ENCODE measurements at places on chromosomes 11 and 22. TPM values are rescaled to one million over a fixed set of nuclear protein-coding genes. Genes with fewer than 3 reads are reported as not detected.

The OOSP4A gene
- not detected for total RNA-seq

The GLB1L3 gene
- total RNA-seq = not detected

The TIMP3 gene
- 45.9 TPM for total RNA-seq

The KRTAP5-8 gene
- not detected for total RNA-seq

The PNPLA3 gene
- 11.8 TPM for total RNA-seq

The MS4A4A gene
- 50.9 TPM for total RNA-seq

The ARL14EP gene
- 20.6 TPM for total RNA-seq

- DNase-seq = no peak
Observed at GRCh38 chr11:30496935-30497334, 89.2 kb downstream of the MPPED2 start.

DNA sequence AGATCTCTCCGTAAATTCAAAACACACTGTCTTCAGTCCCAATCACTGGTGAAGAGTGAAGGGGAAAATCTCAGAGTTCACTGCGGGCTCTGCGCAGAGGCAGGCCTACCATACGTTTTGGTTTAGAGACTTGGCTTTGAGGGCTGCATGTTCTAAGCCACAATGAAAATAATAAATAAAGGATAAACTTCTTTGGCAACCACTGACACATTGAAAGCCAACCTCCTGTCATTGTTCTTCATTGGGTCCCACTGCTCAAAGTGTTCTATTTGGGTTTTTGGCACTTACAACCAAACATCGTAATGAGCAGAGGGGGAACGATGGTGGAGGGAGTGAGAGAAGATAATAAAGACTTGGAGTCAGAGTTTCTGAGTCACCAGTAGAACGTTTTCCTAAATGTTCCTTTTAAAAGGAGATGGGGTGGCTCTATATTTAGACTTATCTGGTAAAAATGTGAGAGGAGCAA, 472.9 kb downstream of the SOX6 start:
- DNase-seq = no peak

DNA sequence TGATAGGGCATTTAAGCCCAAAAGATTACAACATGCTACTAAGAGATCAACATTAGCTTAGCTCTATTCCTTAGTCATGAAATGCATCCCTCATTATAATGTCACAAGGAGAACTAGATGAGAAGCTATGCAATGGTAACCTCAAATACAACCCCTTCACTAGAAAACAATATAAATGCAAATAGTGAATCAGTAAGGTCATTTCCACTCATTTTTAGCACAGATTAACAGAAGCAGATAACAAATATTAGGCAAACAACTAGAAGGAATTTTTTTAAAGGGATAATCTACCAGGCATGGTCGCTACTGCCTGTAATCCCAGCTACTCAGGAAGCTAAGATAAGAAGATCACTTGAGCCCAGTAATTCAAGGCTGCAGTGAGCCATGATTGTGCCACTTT, 28.2 kb downstream of the SIK3 start:
- peak; percentile 49 for DNase-seq

DNA sequence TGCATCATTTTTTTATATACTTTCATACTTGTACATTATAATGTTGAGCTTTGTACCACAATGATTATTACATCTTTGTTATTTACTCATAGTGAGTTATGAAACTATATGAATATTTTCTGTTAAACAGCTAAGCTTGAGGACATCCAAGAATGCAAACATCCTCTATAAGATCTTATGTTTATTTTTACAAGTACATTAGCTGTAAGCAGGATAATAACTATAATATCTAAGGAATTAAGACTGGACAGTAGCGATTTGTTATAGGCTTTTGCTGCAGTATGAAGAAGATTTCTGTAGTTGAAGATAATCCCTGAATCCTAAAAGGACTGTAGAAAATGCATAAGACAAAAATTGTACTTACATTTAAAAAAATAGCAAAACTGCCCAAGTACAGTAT, 176.0 kb downstream of the METTL15 start:
- DNase-seq = no peak

GRCh38 chr11:72665911-72666472, 8.2 kb downstream of the PDE2A start:
- DNase-seq = no peak

DNA sequence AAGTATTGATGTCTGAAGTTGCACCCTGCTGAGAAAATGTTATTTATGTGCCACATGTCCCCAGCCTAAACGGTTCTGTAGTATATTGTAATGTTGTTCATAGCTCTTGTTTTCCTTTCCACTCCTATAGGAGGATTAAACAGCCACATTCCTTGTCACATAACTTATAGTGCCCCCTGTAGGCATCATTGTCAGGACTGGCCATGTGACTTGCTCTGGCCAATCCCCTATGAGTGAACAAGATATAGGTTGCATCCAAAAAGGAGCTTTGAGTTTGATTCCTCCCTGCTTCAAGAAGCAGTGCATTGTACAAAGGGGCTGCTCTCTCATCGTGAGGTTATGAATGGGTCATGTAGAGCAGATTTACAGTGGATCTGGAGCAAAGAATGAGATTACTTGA, 717.6 kb upstream of the ANO5 start:
- DNase-seq = no peak

DNA sequence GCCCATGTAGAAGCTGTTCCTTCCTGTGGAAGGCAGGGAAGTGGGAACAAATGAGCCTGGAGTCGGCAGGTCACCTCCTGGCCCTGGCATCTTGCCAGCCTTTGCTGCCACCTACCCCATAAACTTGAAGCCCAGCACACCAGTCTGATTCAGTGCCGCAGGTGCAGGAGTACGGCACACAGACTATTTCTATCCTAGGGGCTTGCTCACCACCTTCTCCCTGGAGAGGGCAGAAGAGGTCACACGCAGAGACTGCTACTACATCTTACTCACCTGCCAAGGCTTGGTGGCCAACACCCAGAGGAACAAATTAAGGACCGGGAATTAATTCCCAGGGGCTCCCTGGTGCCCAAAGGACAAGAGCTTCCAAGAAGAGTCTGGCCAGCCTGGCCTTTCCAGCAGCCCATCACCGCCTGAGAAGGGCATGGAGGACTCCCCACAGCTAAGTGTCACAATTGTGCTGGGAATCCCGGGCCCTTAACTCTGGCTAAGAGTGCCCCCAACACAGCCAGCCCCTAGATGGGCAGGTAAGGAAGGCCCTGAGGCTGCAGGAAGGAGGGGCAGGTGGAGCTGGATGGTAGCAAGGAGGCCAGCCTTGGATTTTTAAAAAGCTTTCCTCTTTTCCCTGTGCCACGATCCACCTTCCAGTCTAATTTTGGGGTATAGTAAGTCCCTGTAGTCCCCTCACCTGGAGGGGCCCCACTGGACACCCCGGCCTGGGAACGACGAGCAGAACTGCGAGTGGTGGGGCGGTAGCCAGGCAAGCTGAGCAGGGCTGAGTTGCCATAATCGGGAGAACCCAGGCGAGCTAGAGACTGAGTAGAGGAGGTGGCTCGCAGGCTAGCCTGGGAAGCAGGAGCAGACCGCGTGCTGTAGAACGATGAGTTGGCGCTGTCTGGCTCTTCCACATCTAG, 6.9 kb downstream of the IL18BP start:
- no peak for DNase-seq

GRCh38 chr11:45093761-45094455, 52.5 kb upstream of the PRDM11 start:
- DNase-seq = no peak

DNA sequence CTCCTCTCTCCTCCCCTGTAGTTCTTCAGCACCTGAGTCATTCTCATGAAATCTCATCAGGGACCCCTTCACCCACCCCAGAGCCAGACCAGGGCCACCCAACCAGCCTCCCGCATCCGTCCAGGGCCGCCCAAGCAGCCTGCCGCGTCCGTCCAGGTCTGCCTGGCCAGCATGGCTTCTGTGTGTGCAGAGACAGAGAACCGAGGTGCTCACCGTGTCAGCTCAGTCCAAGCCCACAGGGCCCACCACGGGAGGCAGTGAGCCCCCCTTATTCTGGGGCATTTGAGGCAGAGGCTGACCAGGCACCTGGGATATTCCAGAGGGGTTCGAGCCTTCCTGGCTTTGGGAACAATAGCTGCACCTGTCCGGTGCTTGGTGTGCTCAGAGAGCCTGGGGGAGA, 1117.3 kb downstream of the BRD1 start:
- no peak for DNase-seq

GRCh38 chr11:75022759-75023396, 34.1 kb downstream of the NEU3 start:
- DNase-seq = peak; percentile 78

GRCh38 chr11:25943777-25944661, 387.9 kb upstream of the ANO3 start:
- DNase-seq = no peak

DNA sequence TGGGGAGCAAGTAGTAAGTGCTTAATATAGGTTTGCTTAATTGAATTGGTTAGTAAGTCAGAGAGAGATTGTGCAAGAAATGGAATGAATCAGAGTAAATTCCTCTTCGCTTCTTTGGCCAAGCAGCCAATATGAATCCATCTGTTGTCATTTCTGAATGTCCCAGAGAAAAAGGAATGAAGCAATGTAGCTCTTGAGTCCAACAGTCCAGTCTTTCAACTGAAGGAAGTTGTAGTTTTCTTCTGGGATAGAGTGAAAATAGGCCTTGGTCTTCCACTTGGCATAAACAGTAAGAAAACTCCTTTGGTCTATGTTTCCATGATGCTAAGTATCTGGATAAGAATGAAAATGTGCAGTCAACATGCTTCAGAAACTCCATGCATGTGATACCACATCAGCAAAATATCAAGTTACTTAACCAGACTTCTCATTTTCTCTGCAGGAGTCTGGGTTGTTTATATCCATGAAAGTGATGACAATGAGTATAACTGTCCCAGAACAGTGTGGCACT, 1.8 kb upstream of the FIBIN start:
- peak; percentile 2 for DNase-seq

DNA sequence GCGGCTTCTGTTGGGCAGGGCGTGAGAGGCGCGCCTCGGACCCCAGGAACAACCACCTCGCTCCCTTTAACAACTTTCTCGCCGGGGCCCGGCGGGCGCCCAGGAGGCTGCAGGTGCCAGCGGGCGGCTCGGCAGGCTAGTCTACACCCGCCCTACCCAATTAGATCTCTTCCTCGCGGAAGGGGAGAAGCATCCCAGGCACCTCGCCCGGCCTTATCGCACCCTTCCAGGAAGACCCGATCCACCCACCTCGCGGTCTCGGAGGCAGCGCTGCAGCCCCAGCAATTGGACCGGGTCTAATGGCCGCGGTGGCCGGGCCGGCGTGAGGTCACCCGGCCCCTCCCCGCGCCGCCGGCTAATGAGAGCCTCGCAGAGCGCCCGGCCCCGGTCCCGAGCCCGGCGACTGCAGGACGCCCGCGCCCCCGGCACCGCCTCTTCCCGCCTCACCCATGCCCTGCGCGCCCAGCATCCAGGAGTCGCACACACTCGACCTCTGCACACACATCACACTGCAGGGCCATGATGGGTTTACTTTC, at the start of gene PLAAT3:
Gene PLAAT3, minus strand, starts transcription at position 298 of the 536 bp plus-strand sequence. CDS start 419 bp downstream, outside the sequence.
- peak; percentile 81 for DNase-seq

DNA sequence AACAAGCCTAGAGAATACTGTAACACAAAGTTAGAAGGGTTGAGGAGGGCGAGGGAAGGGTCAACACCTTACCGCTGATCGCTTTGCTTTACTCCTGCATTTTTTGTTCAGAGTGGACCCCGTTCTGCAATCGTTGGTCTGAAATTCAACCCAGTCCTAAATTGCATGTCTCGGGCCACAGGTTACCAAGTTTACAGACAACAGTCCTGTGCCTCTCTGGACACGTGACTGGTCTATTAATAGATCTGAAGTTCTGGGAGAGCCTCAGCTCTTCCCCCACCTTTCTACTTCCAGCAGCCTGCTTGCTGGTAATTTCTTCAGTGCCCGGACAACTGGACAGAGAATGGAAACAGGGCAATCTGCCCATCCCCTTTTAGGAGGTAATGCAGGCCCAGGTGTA, 74.2 kb downstream of the STIM1 start:
- no peak for DNase-seq

DNA sequence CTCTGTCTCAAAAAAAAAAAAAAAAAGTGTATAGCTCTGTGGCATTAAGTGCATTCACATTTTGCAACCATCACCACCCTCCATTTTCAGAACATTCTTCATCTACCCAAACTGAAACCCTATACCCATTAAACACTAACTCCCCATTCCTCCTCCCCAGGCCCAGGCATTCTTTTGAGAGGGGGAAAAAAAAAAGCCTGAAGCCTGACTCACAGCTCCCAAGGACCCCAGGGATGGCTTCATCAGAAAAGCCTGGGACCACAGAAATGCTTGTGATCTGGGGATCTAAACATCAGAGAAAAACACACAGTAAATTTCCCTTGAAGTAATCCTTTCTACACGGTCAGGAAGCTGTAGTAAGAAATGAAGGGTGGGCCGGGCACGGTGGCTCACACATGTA, 10.7 kb upstream of the GTSE1 start:
- DNase-seq = no peak

DNA sequence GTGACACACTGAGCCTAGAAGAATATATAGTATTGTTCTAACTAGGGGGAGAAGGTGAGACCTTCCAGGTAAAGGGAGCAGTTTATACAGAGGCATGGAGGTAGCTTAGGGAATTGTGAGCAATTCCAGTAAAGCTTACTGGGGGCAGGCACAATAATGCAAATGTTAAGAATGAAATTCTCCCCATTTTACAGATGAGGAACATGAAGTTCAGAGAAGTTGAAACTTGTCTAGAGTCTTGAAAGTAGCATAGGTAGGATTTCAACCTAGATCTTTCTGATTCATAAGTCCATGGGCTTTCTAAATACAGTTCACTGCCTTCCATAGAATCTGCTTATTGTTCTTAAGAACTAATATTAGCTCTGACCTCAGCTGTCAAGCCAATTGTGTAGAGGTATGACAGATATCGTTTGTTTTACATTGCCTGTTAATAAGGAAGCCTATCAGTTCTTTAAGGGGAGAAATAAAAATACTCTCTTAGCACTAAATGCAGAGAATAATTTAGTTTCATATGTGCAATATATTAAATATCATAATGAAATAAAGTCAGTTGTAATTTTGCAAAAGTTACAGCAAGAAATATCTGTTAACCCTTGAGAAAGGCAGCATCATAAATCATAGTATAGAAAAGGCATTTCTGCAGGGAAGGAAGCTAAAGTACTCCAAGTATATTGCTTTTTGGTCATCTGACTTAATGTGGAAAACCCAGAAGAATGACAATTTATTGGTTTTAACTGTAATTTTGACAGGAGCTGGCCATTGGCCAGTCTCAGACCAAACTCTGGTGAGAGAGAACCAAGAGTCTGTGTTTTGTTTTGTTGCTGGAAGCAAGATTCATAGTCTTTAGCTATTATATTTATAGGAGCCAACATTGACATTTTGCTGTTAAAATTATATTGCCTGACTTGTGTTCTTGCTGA, 181.8 kb downstream of the UVRAG start:
- DNase-seq = peak; percentile 32

All from M059J (cell line).